Heart left ventricle (tissue), 16 donors: ENCODE measurements at places on chromosomes 13 and 19.

- DNase-seq: no peak
These were observed 37.3 kb downstream of the SMARCA4 start for GRCh38 chr19:10998045-10998533.

DNA sequence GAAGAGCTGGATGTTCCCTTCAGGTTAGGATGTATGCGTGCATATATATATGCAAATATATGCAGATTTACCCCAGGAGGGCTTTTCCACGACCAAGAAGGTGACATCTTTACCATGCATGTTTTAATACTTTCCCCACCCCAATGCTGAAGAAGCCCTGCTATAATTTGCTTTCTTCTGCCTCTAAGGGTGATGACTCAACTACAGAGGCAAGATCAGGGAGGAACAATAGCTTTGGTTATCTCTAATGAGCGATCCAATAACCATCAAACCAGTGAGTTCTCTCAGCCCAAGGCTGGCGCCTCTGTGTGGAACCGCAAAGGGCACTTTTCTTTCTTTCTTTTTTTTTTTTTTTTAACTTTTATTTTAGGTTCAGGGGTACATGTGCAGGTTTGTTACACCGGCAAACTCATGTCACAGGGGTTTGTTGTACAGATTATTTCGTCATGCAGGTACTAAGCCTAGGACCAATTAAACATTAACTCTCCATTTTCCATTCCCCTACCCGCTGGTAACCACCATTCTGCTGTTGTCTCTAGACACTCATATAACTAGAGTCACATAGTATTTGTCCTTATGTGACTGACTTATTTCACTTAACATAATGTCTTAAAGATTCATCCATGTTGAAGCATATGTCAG is 25.7 kb upstream of the UBE2L5 start:
- DNase-seq: no peak

GRCh38 chr19:58279042-58279924 is 528 bp downstream of the ZNF8 start:
- DNase-seq: peak; percentile 88

GRCh38 chr13:95533545-95534160 is 18.9 kb upstream of the CLDN10 start:
- DNase-seq: no peak

- no peak for DNase-seq
These were observed 919 bp downstream of the GTF3A start for GRCh38 chr13:27425158-27425917.

DNA sequence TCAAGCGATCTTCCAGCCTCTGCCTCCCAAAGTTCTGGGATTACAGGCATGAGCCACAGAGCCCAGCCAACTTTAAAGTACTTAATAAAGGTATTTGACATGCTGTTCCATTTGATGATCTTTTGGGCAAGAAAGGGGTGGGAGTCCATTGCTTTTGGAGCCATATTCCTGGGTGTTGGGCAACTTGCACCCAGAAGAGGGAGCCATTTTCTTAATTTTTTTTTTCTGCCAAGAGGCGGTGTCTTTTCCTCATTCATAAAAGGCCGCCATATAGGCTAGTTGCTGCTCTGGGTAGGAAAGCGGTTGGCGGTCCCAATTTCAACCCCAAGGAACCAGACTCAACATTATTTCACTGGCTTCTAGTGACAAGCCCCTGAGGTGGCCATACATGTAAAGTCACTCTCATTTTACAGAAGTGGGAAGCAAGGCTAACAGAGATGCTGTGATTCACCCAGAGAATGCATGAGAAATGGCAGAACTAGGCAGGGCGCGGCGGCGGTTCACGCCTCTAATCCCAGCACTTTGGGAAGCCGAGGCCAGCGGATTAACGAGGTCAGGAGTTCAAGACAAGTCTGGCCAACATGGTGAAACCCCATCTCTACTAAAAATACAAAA is 139.6 kb downstream of the CACNA1A start:
- DNase-seq: no peak

GRCh38 chr19:35138305-35138892 is at the start of gene FXYD1:
Gene FXYD1 (plus strand): TSS chr19:35138824. CDS start chr19:35140080, 1,256 bp downstream.
- DNase-seq: peak; percentile 84

- DNase-seq: no peak
These were observed 894.3 kb upstream of the PCDH20 start for GRCh38 chr13:62309904-62310303.

DNA sequence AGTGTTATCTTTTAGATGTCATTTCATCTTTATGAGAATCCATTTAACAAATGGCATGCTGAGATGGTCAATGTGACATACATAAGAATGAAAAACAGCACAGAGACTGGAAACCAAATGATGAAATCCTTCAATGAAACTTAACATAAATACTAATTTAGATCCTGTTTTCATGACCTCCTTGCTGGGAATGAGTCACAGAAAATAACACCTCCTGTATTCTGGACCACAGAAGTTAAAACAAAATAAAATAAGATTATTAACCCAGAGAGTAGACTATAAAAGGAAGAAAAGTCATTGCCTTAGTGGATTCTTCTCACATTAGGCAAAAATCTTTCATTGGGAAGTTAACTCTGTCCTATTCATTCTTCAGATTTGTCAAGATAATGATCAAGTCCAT is 1.6 kb downstream of the DIAPH3 start:
- no peak for DNase-seq

DNA sequence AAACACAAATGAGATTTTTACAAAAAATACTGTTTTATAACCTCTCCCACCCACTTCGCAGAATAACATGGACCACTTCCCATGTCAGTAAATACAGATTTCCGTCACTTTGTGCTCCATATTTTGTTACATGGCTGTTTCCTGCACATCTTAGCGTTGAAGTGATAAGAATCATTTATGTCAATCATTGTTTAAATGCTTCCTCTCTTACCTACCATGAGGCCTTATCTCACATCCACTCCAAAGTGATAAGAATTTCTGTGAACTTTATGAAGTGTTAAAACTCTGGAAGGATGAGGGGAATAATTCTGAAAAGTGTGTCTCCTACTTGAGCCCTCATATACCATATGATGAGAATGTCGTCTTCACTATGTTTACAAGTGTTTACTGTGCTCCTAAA is 36.6 kb upstream of the IL17D start:
- DNase-seq: no peak

- no peak for DNase-seq
These were observed 16.8 kb upstream of the ADGRE2 start for GRCh38 chr19:14795078-14795721.

DNA sequence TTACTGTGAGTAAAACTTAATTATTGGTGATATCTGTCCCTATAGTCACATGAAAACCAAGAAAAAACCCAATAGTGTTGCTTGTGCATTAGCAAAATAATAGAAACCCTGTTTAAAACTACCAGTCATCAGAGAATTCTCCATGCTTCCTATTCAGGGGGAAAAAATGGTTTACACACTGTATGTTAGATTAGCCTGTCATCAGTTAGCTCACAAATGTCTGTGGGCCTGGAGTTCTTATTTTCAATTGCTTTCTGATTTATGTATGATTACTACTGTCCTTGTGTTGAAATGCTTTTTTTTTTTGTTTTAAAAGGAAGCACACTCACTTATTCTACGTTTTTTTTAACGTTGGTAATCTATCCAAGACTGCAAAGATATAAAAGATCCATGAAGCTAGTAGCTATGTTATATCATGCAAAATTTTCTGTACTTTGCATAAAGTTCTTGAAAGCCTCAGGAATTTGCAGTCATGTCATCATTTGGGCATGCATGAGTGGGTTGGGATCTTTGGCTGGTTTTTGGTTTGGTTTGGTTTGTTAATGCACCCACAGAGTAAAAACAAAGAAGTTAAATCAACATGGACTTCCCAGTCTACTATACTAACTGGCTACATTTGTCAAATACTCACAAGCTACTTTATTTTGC is 25.9 kb downstream of the RXFP2 start:
- no peak for DNase-seq
